ENCODE measurements at places on chromosomes 12 and 14. TPM values are rescaled to one million over a fixed set of nuclear protein-coding genes. Genes with fewer than 3 reads are reported as not detected.

DNA sequence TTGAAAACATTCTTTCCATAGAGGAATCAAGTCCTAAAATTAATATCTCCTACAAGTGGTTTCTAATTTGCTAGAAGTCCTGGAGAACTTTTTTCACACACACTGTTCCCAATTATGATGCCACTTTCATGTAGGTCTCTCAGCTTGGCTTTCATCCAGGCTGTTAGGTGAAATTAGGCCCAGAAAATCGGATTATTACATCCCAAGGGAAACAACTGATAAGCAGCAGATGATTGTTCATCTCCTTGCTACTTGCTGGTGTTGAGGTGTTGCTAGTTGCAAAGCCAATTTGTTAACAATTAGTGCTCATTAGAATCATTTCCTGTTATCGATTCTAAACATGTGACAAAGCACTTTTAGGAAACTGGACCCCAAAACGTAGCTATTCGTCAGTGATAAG, 248.0 kb downstream of the PDZRN4 start:
- no peak for DNase-seq

- peak; percentile 15 for DNase-seq
Observed at GRCh38 chr12:48183876-48184548, 568 bp downstream of the CCDC184 start.

GRCh38 chr12:60333461-60333860, 737.6 kb downstream of the SLC16A7 start:
- no peak for DNase-seq

- no peak for DNase-seq
Observed at GRCh38 chr12:133192847-133193246, 11.6 kb downstream of the ZNF268 start.

DNA sequence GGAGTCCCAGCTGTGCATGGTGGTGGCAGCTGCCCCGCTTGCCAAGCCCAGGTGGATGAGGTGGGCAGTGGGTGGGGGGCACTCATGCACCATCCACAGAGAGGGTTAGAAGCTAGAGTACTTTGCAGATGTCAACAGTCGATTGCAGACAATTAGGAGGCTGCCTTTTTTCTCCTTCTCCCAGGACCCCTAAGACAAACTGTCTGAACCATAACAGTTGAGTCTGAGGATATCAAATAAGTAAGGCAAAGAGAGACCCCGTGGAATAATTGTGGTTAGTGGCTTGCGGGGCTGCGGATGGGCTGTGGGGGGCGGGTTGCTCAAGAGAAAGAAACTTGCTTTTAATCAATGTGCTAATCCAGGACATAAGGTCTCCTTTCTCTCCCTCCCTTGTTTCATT, 926.2 kb downstream of the VRK1 start:
- no peak for DNase-seq

DNA sequence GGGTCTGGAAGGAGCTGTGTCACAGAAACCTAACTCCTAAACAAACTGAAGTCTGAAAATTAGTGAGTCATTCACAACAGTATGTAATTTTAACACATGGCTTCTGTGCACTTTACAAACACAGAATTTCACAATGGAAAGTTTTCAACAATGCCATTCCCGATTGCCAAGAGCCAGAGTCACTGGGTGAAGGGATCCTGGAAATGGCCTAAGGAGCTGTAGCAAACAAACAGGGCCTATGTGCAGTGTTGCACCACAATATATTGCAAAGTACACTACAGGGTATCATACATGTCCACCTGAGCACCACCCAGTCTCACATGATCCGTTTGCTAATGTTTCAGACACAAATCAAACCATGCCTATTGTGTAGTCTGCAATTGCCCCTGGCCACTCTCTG, 184.7 kb upstream of the OTX2 start:
- no peak for DNase-seq

DNA sequence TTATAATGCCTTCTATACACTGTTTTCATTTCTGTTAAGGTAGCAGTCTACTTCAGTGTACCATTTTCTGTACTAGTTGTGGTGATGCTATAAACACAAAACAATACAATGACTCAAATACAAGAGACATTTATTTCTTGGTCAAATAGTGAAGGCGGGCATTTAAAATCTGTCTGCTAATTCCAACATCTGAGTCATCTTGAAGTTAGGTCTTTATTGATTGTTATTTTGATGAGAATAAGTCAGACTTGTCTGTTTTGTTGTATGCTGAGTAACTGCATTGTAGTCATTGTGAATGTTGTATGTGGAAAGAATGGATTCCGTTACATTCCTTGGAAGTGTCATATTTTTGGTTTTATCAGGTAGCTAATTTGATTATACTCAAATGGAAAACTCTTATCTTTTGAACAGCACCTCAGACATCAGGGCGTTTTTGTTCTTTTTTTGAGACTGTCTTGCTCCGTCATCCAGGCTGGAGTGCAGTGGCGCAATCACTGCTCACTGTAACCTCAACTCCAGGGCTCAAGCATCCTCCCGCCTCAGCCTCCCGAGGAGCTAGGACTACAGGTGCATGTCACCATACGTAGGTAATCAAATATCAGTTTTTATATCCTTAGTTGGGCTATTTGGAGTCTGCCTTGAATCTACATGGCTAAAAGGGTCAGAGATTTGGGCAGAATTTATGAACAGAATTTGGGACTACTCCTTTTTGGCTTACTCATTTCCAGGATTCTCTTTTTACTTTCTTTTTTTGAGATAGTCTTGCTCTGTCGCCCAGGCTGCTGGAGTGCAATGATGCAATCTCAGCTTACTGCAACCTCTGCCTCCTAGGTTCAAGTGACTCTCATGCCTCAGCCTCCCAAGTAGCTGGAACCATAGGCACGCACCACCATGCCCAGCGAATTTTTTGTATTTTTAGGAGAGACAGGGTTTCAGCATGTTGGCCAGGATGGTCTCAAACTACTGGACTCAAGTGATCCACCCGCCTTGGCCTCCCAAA, 56.8 kb downstream of the PAPLN start:
- DNase-seq = no peak

DNA sequence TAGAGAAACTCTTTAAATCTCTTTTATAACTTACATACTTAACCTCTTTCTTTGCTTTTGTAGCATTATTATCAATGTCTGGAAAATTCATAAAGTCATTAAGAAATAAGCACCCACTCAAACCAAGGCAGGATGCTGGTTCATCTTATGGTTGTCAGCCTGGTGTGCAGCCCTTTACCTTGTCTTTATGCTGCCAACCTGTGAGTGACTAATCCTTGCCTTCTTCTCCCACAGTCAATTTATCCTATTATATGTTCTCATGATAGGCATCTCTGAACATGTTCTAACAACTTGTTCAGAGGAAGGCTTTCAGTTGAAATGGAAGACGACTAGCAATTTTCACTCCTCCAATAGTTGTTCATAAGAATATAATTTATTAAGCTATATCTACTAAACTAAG, 186.9 kb upstream of the CAND1 start:
- DNase-seq = no peak

DNA sequence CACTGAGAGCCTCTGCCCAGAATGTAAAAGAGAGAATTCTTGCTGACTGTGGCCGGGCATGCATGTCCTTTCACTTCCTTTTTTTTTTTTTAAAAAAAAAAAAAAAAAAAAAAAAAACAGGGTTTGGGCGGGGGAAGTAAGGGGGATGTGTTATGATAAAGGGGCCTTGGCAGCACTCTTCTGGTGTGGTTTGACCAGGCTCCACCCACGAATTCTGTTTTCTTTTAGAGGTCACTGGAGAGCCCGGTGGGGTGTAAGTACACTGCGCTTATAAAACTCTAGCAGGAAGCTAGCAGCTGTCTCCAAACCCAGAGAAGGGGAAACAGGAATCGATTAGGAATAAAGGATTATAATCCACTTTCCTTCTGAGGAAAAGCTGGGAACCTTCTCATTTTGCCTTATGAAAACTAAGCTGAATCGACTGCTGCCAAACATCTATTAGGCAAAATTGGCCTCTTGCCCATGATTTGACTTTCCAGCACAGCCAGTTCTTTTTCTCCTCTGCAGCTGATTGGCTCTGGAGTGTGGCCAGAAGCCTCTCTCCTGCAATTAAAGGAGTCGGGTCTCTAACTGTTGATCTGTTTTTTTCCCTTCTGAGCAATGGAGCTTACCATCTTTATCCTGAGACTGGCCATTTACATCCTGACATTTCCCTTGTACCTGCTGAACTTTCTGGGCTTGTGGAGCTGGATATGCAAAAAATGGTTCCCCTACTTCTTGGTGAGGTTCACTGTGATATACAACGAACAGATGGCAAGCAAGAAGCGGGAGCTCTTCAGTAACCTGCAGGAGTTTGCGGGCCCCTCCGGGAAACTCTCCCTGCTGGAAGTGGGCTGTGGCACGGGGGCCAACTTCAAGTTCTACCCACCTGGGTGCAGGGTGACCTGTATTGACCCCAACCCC, 27.7 kb upstream of the HIGD1C start:
- peak; percentile 29 for DNase-seq

DNA sequence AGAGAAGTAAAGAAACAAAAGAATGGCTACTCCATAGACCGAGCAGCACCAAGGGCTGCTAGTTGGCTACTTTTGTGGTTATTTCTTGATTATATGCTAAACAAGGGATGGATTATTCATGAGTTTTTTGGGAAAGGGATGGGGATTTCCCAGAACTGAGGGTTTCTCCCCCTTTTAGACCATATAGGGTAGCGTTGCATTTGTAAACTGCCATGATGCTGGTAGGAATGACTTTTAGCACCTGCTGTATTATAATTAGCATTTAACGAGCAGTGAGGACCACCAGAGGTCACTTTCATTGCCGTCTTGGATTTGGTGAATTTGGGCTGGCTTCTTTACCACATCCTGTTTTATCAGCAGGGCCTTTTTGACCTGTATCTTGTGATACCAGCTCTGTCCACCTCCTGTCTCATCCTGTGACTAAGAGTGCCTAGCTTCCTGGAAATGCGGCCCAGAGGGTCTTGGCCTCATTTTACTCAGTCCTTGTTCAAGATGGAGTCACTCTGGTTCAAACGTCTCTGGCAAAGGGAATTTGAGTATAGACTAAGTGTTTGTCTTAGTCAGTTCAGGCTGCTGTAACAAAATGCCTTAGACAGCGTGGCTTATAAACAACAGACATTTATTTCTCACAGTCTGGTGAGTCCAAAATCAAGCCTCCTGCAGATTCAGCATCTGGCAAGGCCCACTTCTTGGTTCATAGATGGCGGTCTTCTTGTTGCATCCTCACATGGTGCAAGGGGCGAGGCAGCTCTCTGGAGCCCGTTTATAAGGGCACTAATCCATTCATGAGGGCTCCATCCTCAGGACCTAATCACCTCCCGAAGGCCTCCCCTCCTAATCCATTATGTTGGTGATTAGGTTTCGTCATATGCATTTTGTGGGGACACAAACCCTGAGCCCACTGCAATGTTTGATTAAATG, 348.3 kb upstream of the SFSWAP start:
- no peak for DNase-seq

DNA sequence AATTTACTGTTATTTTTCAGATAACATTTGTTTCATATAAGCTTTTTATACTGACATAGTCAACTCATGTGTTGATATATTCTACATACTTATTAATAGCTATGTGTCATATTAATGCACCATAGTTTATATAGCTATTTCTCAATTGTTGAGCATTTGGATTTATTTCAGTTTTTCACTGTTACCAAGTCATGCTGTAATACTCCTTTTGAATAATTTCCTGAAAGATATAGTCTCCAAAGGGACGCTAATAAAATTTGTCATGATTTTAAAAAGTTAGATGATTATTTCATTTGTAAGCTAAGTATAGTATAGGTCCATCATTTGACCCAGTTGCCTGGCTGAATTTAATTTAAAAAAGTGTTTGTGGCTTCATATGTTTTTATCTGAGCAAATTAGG, 47.8 kb downstream of the ATL1 start:
- no peak for DNase-seq

- DNase-seq = no peak
Observed at GRCh38 chr12:53174881-53175491, 5.5 kb upstream of the ZNF740 start.

DNA sequence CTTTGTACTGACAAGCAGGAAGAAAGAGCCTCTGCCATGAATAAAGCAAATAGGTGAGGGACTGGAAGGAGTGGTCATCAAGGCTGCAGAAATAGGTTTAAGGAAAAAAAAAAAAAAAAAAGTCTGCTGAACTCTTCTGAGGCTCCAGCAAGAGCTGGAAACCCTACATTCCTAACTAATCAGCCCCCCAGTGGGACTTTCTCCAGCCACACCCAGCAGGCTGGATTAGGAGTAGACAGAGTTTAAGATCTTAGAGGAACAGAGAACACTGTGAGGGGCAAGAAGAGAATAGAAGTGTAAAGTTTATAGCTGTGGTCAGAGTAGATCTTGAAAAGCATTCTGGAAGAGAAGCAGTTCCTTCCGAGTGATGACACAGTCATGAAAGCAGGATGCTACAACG, 66.4 kb downstream of the ATXN2 start:
- DNase-seq = no peak

GRCh38 chr12:31521964-31522363, 69.0 kb downstream of the DENND5B start:
- DNase-seq = no peak

DNA sequence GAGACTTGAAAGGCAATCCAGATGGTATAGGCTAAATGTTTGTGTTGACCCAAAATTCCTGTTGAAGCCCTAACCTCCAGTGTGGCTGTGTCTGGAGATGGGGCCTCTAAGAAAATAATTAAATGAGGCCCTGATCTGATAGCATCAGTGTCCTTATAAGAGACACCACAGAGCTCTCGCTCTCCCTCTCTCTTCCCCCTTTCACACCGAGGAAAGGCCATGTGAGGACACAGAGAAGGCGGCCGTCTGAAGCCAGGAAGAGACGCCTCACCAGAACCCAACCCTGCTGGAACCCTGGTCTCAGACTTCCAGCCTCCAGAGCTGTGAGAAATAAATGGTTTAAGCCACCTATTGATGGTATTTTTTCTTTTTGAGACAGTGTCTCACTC, 87.5 kb downstream of the SCARB1 start:
- DNase-seq = no peak

DNA sequence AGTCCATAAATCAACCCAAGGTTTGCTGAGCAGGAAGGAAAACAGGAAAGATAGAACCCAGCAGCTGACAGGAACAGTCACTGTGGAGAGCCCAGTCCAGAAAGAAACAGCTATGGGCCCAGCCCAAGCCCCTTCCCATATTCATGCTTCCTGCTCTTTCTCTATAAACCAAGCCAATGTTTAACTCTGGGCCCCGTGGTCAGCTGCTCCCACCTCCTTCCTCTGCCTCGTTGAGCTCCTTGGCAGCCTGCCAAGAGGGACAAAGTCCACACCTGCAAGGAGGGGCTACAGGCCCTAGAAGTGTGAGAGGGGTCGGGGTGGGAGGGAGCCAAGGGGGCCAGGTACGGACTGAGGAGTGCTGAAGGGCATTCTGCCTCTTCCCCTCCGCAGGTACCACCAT, 10.0 kb downstream of the SLC6A13 start:
- DNase-seq = no peak

- no peak for DNase-seq
Observed at GRCh38 chr14:48943913-48944312, 642.3 kb downstream of the RPS29 start.

Gene FAM90A1
- not detected for total RNA-seq

Gene MLXIP
- total RNA-seq = 63.3 TPM

Gene SLC25A47
- total RNA-seq = not detected

Gene SLC6A13
- total RNA-seq = 0.90 TPM

Gene GZMB
- not detected for total RNA-seq

Gene CNTN1
- 0.46 TPM for total RNA-seq

Gene PRKD1
- 9.0 TPM for total RNA-seq

Gene AGAP2
- 27.0 TPM for total RNA-seq

Gene TRHDE
- total RNA-seq = 0.54 TPM

Gene GPR132
- total RNA-seq = not detected

Gene RHEBL1
- total RNA-seq = 3.2 TPM

Gene KIF26A
- 96.9 TPM for total RNA-seq

Gene RPL36AL
- 186 TPM for total RNA-seq

Gene SRRM4
- total RNA-seq = 3.6 TPM

Gene CACNA2D4
- 0.28 TPM for total RNA-seq

All from endothelial cell (in vitro differentiated cells).